ENCODE measurements at places on chromosomes 5 and 9.

DNA sequence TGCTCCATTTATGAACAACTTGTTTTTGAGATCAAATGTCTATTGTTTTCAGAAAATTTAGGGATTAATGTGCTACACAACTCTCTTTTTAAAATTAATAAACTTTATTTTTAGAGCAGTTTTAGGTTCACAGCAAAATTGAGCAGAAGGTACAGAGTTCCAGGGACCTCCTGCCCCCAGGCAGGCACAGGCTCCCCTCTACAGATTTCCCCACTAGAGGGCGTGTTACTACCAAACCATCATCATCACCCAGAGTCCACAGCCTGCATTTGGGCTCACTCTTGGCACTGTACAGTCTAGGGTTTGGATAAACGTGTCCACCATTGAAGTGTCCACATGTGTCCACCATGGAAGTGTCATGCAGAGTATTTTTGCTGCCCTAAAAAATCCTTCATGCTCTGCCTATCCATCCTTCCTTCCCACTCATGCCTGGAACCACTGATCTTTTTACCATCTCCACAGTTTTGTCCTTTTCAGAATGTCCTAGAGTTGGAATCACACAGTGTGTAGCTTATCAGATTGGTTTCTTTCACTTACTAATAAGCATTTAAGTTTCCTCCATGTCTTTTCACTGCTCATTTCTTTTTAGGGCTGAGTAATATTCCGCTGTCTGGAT lies 61.7 kb downstream of the MRPL36 start:
- peak; percentile 12 for DNase-seq

DNA sequence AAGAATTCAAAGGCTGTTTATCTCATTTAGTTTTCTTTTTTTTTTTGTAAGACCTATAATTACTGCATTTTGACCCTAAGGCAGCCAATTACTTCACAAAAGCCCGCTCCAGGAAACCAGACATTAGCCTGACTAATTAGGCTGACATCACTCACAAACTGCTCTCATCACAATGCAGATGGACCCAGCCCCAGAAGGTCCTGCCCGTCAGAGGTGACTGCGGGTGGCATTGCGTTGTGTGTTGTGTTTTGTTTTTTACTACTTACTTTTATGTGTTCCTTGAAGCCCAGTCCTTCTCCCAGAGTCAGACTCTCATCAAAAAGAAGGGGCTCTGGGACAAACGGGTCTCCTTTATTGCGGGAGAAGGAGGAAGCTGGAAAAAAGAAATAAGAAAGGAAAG lies 172.2 kb downstream of the HSD17B3 start:
- no peak for DNase-seq

- no peak for DNase-seq
Measured at GRCh38 chr5:157598350-157598936, 22.9 kb upstream of the ADAM19 start.

DNA sequence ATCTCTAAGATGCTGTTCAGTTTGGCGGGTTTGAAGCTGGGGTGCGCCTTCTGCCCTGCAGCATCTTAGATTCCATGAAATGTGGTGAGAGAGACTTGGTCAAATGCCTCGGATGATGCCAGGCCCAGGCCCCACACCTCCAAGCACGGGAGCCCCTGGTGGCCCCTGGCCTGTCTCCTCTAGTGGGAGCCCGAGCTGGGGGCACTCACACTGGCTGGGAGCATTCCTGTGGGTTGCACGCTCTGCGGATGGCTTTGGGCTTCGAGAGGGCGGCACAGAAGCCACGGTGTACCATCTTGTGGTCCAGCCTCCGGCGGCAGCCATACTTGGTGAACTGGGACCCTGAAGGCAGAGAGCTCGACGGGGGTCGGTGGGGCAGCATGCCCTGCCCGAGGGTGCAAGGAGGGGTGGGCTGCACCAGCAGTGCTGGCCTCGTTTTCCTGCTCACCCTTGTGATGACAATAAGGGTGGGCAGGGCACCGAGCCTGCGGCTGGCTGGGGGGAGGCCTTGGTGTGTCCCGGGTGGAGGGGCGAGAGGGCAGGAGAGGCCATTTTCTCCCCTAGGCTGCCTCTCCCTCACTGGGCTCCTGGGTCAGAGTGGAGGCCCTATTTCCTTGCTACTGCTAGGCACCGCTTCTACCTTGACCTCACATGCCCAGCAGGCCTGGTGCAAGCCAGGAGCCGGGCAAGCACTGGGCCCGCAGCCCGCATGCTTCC lies 65.8 kb downstream of the ZNF354C start:
- DNase-seq = no peak

DNA sequence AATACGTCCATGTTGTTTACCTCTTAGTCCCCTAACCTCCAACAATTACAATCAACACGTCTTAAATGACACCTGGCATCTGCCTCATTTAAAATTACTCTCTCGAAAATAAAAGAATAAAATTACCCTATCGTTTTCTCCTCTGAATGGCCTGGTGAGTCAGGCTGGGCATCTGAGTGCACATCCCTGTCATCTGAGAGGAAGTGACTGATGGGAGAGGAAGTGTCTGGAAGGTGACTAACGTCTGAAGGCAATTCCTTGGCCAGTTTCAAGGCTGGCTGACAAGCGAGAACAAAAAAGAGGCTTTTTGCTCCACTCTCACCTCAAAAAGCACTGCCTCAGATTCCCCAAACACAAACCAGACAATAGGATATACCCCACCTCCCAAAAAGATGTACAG lies 57.7 kb downstream of the MAPKAP1 start:
- DNase-seq = no peak

- no peak for DNase-seq
Measured at GRCh38 chr5:67976891-67977601, 238.5 kb upstream of the PIK3R1 start.

- DNase-seq = no peak
Measured at GRCh38 chr5:2239201-2239910, 356.6 kb upstream of the IRX4 start.

DNA sequence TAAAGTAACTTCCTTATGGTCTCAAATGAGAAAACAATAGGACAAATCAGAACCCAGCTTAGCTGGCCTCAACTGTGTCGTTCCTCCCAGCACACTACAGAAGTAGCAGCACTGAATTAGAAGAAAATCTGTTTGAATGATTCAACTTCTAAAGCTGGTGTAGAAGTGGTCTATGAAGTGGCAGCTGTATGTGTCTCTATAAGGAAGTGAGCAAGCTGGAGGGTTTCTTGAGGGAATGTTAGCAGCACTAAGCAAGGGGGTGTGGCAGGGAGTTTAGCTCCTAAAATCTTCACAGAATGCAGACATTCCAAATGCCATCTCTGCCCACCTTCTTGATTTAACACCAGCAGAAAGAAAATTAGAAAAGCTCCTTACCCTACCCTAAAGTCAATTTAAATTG lies 4.1 kb downstream of the KLF9 start:
- no peak for DNase-seq

GRCh38 chr5:111119856-111120255 lies 27.7 kb downstream of the WDR36 start:
- DNase-seq = no peak

DNA sequence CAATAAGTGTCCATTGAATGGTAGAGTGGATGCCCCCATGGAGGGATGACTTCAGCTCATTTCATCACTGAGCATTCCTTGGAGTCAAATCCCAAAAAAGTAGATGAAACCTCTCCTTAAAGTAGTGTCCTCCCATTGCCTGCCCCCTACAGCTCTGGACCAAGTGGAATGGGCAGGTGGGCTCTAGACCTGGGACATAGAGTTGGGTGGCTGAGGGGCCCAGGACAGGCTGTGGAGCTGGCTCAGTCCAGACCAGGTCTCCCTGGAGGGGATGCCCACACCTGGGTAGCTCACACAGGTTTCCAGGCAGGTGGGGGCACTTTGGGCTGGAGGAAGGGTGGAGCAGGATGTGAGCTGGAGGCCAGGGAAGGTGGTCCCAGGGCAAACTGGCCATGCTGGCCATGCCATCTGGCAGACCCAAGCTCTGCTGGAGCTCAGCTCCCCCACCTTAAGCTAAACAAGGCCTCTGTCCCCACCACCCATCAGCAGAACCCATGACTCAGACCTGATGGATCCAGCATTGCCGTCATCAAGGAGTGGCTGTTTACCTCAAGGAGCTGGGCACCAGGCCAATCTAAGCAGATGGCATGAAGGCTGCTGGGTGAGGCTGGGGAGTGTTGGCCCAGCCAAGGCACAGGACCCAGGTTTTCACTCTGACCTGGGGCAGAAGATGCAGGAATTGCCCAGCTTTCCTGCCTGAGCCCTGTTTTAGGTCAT lies 6.2 kb upstream of the SPINK4 start:
- no peak for DNase-seq

GRCh38 chr9:99030092-99030511 lies 74.8 kb upstream of the TGFBR1 start:
- DNase-seq = no peak

DNA sequence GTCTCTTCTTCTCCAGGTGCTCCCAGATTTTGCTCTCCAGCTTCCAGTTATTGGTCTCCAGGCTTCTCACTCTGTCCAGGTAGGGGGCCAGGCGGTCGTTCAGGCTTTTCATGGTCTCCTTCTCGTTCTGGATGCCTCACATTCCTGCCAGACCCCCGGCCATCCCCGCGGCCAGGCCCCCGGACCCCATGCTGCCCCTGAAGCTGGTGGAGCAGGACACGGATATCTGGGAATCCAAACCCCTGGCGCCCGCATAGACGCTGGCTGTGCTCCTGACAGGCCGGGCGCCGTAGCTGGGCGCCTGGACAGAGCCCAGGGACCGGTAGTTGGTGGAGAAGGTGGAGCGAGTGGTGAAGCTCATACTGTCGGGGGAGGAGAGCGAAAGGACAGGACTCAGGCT lies 534.4 kb upstream of the TLE4 start:
- no peak for DNase-seq

GRCh38 chr9:93435386-93435785 lies 16.1 kb upstream of the FAM120A start:
- DNase-seq = no peak

DNA sequence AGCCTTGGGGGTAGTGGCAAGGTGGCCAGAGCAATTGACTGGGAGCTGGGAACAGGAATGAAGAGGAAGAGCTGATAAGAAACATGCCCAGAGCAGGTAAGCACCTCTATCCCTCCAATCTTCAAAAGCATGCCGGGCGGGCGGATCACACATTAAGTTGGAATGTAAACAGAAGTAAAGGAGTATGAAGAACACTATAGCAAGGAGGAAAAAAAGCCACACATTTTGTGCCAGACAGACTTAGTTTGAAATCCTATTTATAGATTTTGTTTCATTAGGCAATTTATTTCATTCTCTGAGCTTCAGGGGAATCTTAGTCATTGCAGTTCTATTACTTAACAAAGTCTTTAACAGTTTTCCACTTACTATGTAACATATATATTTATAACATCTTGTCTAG lies 173.9 kb upstream of the TNC start:
- no peak for DNase-seq

DNA sequence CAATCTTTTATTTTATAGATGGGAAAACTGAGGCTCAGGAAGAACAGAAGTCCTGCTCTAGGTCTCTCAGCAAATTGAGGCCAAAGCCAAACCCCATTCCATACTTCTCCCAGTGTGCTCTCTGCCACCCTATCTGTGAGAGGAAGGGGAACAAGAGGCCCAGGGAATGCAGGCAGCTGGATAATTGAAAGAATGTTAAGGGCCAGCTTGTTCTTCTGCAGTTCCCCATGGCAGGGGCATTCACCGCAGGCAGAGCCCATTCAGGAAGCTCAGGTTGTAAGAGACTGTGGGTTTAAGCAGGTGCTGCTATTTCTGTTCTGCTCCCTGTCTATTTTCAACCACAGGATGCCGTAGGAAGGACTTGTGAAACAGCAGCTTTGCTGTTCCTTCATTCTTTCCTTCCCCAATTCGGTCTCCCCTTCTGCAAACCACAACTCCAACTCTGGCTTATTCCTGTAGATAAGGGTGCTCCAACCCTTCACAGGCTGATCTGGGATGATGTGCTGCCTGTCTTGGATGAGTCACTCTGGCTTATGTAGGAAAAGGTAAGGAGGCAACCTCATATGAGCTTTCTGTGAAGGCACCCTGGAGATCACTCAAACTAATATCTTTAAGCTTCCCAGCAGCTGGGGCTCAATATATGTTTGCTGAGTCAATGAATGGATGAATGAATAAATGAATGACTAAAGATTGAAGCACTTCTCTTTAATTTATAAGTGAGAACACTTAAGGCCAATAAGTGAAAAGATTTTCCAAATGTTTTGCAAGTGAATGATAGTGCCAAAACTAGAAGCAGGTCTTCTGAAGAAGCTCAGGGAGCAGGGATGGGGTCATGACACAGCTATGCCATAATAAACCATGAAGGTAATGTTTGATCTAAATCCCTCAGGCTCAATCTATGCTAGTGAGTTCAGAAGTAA lies 377.6 kb downstream of the BRINP1 start:
- no peak for DNase-seq

GRCh38 chr9:111904891-111905291 lies 8.3 kb downstream of the UGCG start:
- no peak for DNase-seq

DNA sequence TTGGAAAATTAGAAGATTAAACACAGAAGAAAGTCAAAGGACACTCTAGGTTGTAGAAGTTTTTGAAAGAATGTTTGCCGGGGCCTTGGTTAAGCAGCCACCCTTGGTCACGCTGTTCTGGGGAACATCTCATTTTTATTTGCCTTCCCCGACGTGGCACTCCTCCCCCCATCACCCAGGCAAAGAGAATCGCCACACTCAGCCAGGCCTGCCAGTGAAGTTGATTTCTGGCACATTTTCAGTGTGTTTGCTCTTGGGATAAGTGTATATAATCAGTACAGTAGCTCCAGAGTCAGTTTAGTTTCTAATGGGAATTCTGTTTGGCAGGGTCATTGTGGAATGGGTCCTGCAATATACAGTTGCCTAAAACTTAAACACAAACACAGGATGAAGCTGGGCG lies 243.5 kb downstream of the ZSWIM6 start:
- DNase-seq = no peak

DNA sequence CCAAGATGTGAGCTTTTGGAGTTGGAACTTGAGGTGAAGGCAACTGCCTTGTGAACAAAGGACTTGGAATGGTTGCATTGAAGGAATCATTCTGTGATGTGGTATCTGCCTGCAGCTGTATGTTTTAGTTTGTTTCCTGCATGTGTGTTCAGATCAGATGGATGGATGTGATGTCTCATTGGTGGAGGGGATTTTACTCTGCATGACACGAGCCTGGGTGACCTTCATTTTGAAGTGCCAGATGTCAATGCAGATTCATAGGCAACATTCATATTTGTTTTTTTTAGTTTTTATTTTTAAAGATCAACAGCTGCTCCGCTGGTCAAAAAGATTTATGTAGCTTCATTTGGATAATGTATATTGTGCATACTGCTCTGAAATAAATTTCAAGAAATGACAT lies 13.5 kb downstream of the FBXL7 start:
- DNase-seq = no peak

GRCh38 chr5:96353220-96353619 lies 79.8 kb downstream of the PCSK1 start:
- DNase-seq = no peak

DNA sequence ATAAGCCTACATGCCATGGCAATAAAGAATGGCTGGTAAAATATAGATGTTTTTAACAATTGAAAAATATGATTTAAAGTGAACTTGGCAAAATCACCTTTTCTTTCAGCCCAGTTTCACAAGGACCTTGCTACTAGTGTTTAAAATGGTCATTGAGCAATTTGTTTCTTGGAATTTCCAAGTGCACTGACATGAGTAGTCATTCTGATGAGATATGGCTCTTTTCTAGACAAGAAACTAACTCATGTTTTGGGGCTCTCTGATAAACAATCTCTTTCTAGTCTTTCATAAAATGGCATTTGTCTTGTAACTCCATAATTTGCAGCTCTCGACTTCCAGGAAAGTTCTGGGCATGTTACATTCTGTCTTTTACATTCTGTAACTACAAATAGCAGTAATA lies 176.8 kb downstream of the NR2F1-AS1 start:
- no peak for DNase-seq

GRCh38 chr5:120615967-120616645 lies 152.0 kb downstream of the PRR16 start:
- DNase-seq = no peak
